ENCODE measurements at places on chromosomes 3 and 15.
A peak's percentile ranks its signal among the peaks of the same experiment; 100 is the strongest.

DNA sequence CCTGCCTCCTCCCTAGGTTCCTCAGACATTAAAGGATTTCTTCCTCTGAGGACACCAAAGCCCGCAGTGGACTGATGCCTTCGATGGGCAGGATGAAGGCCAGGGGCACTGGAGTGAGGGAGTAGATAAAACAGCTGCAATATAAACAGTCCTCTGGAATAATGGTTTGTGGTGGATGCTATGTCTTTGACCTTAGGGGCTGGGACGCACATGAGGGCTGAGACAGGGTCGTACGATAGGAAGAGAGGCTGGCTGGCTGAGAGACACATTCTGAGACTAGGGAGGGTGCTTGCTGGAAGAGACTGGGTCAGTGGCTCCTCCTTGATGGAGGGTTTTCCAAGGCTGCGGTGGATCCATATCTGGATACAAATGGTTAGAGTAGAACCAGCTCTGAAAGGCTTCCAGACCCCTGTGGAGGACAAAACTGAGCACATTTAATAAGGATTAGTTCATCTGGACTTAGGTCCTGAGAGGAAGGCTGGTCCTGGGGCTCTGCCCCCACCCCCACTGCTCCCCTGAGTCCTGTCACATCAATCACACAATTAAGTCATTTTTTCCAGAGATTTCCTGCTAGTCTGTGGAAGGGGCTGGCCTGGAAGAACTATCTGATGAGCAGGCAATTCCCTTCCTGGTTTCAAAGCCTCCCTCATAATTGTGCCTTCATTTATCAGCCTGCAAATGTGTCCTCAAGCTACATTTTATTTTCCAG is 15.8 kb downstream of the TBC1D21 start:
- no peak overlapping the region for H3K27ac ChIP-seq
- no peaks in the 10 kb centered on the region for H3K36me3 ChIP-seq
- no peak overlapping the region for H3K4me3 ChIP-seq
- no peaks in the 10 kb centered on the region for H3K4me1 ChIP-seq
- no peak for DNase-seq

- H3K36me3 ChIP-seq: no peaks in the 10 kb centered on the region
- no peak overlapping the region for H3K27ac ChIP-seq
- H3K4me3 ChIP-seq: no peak overlapping the region
- no peaks in the 10 kb centered on the region for H3K27me3 ChIP-seq
Observed at GRCh38 chr15:39075311-39075710, 505.6 kb upstream of the THBS1 start.

DNA sequence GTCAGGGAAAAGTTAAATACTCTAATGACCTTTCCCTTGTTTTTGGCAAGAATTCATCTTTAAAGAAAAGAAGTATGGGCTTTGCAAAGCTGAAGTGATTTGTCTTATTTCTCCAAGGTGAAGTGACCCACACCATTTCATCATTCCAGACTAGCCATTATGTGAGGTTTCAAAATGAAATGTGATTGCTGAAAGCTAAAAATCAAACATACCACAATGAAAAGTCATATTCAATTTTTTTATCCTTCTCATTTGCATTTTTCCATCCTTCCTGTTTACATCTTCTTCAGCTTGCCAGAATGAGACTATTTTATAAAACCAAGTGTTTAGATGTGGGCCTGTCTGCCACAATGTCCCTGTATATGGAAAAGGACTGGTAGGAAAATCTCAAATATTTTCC is 142.3 kb upstream of the STRIT1 start:
- H3K36me3 ChIP-seq: no peaks in the 10 kb centered on the region
- no peaks in the 10 kb centered on the region for H3K4me1 ChIP-seq
- no peak overlapping the region for H3K27ac ChIP-seq
- H3K27me3 ChIP-seq: no peaks in the 10 kb centered on the region
- DNase-seq: no peak

DNA sequence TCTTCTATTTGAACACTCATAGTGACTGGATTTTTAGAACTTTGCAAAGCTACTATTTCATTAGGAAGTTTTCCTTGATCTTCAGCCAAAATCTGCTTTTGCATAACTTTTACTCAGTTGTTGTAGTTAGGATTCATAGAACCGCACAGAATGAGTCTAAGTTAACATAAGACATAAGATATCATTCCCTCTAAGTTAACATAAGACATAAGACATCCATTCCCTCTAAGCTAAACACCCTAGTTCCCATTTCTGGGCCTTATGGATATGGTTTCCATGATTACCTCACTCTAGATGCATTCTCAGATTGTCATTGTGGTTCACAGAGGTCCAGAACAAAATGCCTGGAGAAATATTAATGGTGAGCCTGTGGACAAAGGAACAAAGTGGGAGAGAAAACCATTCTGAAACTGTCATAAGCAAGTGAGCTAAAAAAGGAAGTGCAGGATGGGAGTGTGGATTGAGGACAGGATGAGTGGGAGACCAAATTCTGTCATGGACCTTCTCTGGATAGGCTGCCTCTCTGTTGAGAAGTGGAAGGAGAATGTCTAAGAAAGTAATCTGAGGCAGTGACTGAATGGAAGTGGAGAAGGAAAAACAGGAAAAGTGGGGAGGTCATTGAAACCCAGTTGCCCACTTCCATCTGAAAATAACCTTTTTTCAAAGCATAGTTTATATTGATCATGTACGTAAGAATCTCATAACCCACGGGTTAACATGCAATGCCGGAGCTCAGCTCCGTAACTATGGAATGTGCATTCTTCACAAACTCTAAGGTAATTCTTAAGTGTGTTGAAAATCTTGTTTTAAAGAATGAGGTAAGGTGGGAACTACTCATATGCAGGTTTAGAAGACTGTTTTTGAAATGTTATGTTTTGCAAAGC is 37.4 kb upstream of the SECISBP2L start:
- H3K4me3 ChIP-seq: no peak overlapping the region
- no peak overlapping the region for H3K27ac ChIP-seq
- H3K36me3 ChIP-seq: no peaks in the 10 kb centered on the region
- no peaks in the 10 kb centered on the region for H3K27me3 ChIP-seq
- no peak for DNase-seq

DNA sequence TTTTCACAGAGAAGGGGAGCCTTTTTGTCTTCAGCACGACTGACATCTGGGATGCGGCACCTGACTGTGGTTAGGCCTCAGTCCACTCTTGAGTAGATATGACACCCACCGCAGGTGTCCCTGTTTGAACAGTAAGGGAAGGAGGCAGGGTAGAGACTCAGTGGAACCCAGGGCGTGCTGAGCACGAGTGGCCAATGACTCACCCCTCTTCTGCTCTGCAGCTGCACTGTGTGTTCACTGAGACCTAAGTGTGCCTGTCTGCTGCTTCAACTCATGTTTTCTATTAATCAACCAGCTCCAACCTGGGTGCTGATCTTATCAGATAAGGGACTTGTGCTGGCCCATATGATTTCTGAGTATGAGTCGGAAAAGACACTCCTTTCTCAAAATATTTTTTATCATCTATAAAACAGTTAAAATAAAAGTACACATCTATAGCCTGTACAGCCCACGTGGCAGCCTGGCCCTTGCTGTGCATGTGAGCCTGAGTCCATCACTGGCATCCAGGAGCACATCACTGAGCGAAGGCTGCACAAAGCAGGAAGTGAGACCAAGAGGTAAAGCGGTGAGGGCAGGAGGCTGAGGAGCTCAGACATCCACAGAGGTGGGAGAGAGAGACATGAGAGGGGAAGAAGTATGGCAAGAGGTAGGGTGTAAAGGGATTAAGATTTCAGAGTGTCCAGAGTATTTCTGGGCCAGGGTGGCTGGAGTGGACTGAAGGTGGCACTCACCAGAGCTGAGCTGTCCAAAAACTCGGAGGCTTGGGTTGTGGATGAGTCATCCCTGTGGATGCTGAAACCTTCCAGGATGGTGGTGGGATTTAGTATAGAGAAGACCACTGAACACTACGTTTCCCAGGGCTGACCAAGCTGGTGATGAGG is 49.2 kb downstream of the SLC41A3 start:
- H3K27ac ChIP-seq: no peak overlapping the region
- no peaks in the 10 kb centered on the region for H3K4me1 ChIP-seq
- peak; percentile 72 for DNase-seq
- H3K4me3 ChIP-seq: no peak overlapping the region

DNA sequence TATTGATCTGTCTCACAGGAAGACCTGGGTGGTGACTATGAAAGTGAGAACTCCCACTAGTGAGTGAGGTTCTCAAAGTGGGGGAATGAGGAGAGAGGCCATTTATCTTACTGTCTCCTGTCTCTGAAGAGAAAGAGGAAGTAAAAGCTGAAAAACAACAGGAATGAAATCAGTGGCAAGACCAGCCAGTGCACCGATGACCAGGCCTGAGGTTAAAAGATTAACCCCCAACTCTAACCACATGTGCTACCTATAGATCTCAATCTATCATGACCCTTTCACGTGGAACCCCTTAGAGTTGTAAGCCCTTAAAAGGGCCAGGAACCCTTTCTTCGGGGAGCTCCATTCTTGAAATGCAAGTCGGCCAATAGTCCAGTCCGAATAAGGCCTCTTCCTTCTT is 239.3 kb upstream of the CNTN6 start:
- no peak overlapping the region for H3K4me3 ChIP-seq
- H3K36me3 ChIP-seq: no peaks in the 10 kb centered on the region
- no peaks in the 10 kb centered on the region for H3K27me3 ChIP-seq
- no peak for DNase-seq

DNA sequence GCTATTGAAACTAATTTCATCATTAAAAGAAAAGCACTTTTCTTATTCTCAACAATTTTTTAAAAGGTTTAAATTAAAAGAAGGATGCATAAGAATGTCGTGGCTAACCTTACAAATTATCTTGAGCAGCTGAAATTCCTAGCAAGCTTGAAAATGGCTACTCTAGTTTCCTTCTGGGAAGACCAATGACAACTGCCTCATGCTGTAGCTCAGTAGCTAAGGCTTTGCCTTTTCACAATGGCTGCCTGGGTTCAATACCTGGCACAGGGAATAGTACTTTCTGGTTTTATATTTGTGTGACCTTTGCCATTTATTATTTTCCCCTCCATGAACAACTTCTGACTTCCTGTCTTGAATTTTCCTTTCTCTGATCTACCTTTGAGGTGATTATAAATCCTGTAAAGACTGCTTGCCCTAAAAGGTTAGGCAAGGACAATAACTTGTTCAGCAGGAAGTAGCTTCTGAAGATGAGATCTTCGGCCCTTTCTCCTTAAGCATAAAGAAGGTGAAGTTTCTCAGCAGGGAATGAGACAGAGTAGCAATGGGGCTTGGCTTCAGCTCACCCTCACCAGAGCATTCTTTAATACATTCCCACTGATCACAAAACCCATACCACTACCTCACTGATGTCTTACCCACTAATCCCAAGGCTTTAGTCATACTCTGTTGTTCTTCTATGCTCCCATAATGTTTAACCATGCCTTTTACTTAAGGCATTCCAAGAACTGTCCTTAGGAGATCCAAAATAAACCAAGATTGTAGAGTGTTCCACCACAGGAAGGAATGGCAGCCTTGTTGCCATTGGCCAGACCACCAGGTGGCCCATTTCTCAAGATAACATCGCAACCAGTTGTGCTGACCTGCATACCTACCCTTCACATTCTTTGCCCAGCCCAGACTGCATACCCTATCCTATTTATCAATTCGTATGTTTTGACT is 276.8 kb downstream of the ULK4 start:
- no peaks in the 10 kb centered on the region for H3K27me3 ChIP-seq
- no peak overlapping the region for H3K27ac ChIP-seq
- DNase-seq: no peak
- H3K36me3 ChIP-seq: no peaks in the 10 kb centered on the region
- H3K4me3 ChIP-seq: no peak overlapping the region

GRCh38 chr3:42425736-42426407 is 15.5 kb upstream of the LYZL4 start:
- H3K4me3 ChIP-seq: no peak overlapping the region
- DNase-seq: no peak
- H3K27ac ChIP-seq: no peak overlapping the region
- no peaks in the 10 kb centered on the region for H3K36me3 ChIP-seq

- no peaks in the 10 kb centered on the region for H3K27me3 ChIP-seq
- H3K36me3 ChIP-seq: no peaks in the 10 kb centered on the region
- DNase-seq: no peak
- H3K4me1 ChIP-seq: no peaks in the 10 kb centered on the region
- no peak overlapping the region for H3K4me3 ChIP-seq
Observed at GRCh38 chr3:196537319-196537984, 22.3 kb upstream of the SMCO1 start.

GRCh38 chr3:165185707-165186327 is 10.4 kb downstream of the SLITRK3 start:
- H3K27ac ChIP-seq: no peak overlapping the region
- H3K27me3 ChIP-seq: no peaks in the 10 kb centered on the region
- H3K36me3 ChIP-seq: no peaks in the 10 kb centered on the region
- H3K4me1 ChIP-seq: no peaks in the 10 kb centered on the region
- H3K4me3 ChIP-seq: no peak overlapping the region

DNA sequence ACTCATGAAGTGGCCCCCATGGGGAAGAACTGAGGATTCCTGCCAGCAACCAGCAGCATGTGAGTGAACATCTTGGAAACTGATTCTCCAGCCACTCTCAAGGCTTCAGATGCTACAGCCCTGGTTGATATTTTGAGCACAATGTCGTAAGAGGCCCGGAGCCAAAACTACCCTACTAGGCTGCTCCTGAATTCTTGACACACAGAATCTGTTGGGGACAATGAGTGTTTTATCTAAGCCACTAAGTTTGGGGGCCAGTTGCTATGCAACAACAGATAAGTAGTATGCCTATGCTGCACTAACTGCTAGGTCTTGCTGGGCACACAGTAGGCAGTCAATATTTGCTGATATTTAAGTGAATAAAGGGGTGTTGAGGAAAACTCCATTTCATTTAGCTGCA is 89.9 kb upstream of the CHL1 start:
- H3K27ac ChIP-seq: no peak overlapping the region
- DNase-seq: no peak
- no peaks in the 10 kb centered on the region for H3K27me3 ChIP-seq
- no peaks in the 10 kb centered on the region for H3K36me3 ChIP-seq
- no peak overlapping the region for H3K4me3 ChIP-seq
- no peaks in the 10 kb centered on the region for H3K4me1 ChIP-seq

DNA sequence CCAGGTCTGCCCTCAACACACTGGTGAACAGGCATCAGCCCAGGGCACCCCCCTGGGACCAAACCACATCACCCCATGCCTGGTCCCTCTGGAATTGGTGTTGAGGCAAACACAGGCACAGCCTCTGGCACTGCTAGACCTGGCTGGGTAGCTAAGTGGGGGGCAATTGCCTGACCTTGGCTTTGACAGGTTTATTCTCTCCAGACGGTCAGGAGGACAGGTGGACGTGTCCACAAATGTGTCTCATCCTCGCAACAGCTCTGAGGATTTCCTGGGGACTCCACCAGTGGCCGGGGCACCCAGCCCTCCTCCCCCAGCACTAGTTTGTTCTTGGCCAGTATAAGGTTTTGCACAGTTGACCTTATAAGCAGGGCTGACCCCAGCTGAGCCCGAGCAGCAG is 31.3 kb downstream of the TKT start:
- H3K27me3 ChIP-seq: no peaks in the 10 kb centered on the region
- H3K4me3 ChIP-seq: no peak overlapping the region
- no peaks in the 10 kb centered on the region for H3K4me1 ChIP-seq
- no peak overlapping the region for H3K27ac ChIP-seq
- no peak for DNase-seq

Data from vagina (tissue), 2 donors.